ENCODE measurements at places on chromosomes 2 and 18.

DNA sequence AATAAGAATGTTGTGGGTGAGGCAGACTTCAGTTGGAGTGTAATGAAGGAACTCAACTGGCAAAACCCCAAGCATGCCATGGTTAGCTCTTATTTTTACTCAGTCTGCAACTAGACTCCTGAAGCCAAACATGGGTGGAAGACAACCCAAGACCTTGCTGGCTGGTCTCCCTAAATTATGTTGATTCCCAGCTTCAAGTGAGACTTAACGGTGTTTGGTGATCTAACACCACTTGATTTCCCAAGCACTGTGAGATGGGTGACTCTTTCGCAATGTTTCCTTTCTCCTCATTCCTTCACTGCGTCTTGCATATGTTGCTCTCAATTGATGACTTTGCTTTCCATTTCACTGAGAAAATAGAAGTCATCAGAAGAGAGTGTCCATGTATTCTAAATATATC is 693.1 kb downstream of the DCC start:
- no peak for DNase-seq

DNA sequence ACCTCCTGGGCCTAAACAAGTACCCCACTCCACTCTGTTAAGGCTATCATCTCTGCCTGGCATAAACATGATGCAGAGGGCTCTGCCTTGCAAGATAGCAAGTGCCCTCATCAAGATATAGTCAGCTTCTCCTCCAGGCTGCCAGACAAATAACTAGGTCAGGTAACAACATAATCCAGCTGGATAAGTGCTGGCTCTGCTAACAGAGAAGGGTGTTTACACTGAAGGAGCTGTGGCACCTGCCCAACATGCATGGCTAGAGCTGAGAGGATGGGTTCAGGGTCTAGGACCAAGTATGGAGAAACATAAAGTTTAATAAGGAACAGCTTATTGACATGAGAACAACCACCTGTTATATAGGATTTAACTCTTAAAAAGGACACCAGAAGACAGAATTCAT is 42.8 kb downstream of the DLGAP1 start:
- DNase-seq, result no peak

GRCh38 chr2:27915874-27916273 is 25.3 kb downstream of the BABAM2 start:
- no peak for DNase-seq

DNA sequence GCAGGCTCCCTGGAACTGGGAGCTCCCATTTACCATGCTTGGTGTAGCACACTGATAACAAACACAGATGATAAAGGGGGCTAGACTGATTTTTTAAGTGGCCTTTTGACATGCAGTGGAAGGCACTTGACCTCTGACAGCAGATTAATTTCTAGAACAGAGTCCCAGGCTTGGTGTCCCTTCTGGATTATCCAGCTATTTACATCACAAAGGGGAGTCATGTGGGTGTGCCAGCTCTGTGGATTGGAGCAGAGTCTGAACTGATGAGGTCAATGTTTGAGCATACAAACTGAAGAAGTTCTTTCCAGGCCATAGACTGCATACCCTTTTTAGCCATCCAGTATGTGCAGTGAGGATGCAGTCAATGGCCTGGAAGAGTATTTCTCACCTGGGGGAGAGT is 31.5 kb upstream of the SIX2 start:
- no peak for DNase-seq

- DNase-seq, result peak; percentile 44
Measured at GRCh38 chr2:20365249-20365817, 14.7 kb upstream of the PUM2 start.

DNA sequence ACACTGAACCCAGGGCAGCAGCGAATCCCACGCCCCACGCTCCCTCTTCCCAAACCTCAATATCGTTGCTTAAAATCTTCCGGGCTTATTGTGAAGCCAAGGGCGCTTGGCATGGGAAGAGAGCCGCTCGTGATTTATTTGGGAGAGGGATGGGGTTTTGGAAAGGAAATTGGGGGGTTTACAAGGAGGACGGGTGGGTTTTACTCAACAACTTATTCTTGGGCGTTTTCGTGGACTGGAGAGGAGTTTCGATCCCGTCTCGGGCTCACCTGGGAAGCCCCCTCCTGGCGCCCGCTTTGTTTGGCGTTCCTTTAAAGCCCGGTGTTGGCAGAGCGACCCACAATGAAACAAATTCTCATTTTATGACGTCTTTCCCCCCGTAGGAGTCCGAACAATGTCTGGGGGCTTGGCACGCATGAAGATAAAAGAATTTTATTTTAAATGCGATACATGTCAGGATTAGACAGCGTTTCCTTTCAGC is 135.3 kb downstream of the INSIG2 start:
- DNase-seq, result peak; percentile 35

All from activated T-cell treated with anti-CD3 and anti-CD28 coated beads, Interleukin-2, amount 50 U/mL, for 24 hours (primary cell).